ENCODE measurements at places on chromosomes 6 and 20. TPM values are rescaled to one million over a fixed set of nuclear protein-coding genes. Genes with fewer than 3 reads are reported as not detected.

- DNase-seq = no peak
Observed at GRCh38 chr6:10576226-10576625, 55.1 kb downstream of the GCNT2 start.

DNA sequence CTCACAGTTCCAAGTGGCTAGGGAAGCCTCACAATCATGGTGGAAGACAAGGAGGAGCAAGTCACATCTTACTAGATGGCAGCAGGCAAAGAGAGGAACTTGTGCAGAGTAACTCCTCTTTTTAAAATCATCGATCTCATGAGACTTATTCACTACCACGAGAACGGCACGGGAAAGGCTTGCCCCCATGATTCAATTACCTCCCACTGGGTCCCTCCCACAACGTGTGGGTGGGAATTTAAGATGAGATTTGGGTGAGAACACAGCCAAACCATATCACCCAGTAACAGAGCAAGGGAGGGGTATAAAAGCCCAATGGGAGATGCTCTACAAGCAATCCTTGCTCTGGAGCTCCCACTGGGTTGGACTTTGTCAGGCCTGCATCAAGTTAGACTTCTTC, 80.4 kb downstream of the JPH2 start:
- no peak for DNase-seq

GRCh38 chr20:10666221-10667076, 7.3 kb downstream of the JAG1 start:
- no peak for DNase-seq

GRCh38 chr6:165985281-165985805, 182.3 kb downstream of the TBXT start:
- no peak for DNase-seq

- DNase-seq = no peak
Observed at GRCh38 chr6:150327117-150327774, 41.6 kb upstream of the IYD start.

- no peak for DNase-seq
Observed at GRCh38 chr20:36055145-36055544, 86.8 kb downstream of the CNBD2 start.

GRCh38 chr20:62738025-62738881, 29.6 kb downstream of the NTSR1 start:
- no peak for DNase-seq

WFDC10B gene
- not detected for total RNA-seq

Data from bronchial epithelial cell (primary cell).